Hippocampal formation (tissue), 2 donors: ENCODE measurements at places on chromosomes 1 and 21.

GRCh38 chr1:91383456-91383855 lies 21.2 kb downstream of the HFM1 start:
- no peak for DNase-seq

DNA sequence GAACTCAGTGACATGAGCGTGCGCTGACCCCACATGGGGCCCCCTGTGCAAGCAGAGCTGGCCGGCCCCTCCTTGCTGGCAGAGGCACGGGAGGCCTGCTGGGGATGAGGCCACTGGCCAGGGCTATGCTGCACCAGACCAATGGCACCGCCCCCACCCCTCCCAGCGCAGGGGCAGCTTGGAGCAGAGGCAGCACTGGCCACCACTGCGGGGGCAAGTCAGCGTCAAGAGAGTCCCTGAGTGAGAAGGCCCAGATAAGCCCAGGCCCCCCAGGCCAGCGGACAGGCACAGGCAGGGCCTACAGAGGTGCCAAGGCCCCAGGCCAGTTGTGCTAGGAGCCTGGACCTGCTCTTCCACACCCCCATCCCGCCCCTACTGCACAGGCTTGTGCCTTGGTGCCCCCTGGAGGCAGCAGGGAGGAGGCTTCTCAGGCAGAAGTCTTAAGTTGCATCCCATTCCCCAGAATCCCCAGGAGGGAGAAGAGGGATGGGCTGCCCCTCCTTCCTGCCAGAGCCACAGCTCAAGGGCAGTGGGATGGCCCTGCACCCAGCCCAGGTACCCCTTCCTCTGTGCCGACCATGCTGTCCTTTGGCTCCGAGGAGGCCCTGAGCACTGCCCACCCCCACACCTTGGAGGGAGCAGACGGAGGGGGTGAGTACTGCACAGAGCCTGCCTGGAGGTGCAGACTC lies 35.8 kb downstream of the EPHX1 start:
- DNase-seq, result peak; percentile 59

DNA sequence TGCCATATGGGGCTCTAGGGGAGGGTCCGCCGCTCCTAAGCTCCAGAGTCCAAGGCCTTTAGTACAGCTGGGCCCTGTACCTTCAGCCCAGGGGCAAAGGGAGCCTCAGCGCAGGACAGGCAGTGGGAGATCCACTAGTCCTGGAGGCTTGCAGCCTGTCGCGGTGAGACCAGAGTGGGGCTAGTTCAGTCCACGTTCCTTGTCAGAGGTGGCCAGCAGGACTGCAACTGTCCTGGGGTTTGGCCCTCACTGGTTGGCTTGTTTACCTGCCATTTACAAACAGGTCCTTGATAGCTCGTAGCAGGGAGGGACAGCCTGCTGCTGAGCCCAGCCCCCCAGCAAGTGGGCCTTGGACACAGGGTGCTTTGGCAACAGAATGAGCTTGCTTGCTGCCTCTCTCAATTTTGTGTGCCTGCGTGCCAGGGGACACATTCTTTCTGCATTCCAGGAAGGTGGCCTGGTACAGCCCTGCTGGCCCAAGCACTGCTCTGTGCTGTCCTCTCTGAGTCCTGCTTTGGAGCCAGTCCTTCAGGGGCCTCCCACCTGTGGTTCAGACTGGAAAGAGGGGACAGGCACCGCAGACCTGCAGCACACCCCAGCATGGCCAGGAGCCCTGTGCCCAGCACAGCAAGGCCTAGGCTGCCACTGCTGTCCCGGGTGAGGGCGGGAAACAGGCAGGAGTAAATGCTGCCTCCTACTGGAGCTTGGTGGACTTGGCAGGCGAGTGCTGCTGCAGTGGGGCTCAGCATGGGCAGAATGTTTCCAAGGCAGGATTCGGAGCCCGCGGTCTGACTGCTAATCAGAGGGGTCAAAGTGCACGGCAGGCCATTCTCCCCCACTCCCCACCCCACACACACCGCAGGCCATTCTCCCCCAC lies 15.2 kb downstream of the H6PD start:
- no peak for DNase-seq

GRCh38 chr1:213666922-213667321 lies 320.9 kb upstream of the PROX1 start:
- no peak for DNase-seq

DNA sequence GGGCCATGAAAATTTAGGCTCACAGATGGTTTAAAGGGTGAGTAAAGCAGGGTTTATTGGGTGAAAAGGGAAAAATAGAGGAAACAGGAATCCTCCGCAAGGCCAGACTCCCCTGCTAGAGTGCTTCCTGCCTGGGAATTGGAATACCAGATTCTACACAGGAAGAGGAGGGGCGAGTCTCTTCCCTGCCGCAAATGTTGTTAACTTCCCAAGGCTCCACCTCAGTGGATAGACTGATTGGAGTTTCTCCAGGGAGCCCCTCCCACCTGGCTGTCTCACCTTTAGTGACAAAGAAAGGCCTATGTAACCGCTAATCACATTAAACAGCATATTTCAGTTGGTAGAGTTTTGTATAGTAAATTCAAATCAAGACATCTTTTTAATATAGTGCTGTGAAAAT lies 1450.1 kb downstream of the KCNT2 start:
- DNase-seq, result no peak

DNA sequence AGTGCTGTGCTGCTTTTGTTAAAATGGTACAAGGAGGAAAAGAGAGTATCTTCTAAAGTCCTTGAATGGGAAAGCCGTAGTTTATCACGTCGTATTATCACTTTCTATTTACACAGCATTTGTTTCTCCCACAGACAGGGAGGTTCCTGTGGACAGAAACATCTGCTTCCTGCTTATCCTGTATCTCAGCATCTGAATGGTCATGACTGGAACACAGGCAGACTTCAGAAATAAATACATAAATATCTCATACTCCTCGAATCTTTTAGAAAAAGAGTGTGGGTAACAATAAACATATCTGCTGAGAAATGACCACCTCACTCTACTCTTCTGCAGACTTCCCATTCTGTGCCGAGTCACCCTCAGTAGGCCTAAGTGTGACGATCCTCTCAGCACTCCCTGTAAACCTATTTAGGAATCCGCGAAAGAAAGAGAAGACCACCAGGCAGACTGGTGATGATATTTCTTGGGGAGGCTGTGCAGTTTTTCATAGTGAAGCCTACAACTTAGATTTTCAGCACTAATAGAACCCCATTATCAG lies 393.5 kb downstream of the SMYD3 start:
- DNase-seq, result no peak

GRCh38 chr1:66916320-66916719 lies 8.3 kb downstream of the DNAI4 start:
- no peak for DNase-seq

DNA sequence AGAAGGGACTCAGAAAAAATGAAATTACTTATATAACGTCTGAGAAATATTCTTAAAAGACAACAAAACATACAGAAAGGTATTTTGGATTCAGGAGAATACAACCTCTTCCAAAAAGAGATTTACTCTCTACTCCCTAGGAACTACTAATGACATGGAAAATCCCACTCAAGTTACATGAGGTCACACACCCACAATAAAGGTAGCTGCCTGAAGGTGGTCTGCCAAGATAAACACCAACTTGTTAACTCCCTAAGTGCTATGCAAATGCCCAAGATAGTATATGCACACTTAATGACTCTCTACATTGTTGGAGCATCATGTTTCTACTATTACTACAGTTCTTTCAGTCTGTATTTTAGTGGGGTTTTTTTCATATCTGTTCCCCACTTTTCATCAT lies 26.5 kb downstream of the RERE start:
- no peak for DNase-seq

DNA sequence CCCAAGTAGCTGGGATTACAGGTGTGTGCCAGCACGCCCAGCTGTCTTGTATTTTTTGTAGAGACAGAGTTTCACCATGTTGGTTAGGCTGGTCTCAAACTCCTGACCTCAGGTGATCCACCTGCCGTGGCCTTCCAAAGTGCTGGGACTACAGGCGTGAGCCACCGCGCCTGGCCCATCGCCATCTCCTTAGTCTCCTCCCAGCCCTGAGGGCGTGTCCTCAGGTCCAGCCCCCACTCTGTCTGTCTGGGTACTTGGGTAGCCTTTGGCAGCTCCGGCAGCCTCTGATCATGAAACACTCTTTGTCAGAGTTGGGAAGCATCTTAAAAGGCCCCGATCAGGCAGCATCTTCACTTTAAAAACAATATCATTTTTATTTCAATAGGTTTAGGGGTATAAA lies 90.3 kb upstream of the DISP3 start:
- no peak for DNase-seq

DNA sequence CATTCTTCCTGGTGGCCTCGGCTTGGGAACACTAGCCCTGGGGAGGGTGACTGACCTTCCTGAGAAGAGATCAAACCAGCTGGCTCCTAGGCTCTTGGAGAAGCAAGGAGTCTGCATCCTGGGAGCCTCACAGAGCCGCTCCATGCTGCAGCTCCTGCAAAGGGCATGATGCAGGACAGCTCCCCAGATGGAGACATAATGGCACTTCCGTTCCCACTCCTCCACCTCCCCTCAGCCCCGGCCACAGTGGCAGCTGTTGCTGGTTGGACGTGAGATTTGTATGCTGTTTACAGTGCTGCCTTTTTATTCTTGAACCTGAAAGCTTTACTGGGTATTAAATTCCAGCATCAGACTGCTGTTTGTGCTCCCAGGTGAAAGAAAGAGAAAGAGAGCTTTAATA lies 83.7 kb upstream of the CTTNBP2NL start:
- DNase-seq, result no peak

- no peak for DNase-seq
Measured at GRCh38 chr1:224615861-224616755, at the start of gene CNIH3. Gene CNIH3 (plus strand): TSS chr1:224616317. CDS start chr1:224617175, 858 bp downstream.

GRCh38 chr21:43850728-43851295 lies 14.2 kb upstream of the AGPAT3 start:
- DNase-seq, result no peak

DNA sequence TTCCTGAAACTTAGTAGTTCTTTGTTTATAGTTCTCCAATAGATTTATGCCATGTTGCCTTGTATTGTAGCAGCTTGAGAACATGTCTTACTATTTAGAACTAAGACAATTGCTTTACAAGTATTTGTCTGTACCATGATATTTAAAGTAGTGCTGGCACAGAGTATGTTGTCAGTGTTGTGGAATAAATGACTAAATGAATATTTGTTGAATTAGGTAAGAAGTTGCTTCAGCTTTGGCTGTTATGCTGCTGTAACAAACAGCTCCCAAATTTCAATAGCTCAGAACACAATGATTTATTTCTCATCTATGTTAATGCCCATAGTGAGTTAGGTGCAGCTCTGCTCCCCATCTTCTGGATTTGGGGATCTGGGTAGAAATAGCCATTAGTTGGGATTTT lies 90.2 kb upstream of the VCAM1 start:
- DNase-seq, result no peak

GRCh38 chr21:37484535-37485474 lies 118.2 kb downstream of the DYRK1A start:
- DNase-seq, result no peak

DNA sequence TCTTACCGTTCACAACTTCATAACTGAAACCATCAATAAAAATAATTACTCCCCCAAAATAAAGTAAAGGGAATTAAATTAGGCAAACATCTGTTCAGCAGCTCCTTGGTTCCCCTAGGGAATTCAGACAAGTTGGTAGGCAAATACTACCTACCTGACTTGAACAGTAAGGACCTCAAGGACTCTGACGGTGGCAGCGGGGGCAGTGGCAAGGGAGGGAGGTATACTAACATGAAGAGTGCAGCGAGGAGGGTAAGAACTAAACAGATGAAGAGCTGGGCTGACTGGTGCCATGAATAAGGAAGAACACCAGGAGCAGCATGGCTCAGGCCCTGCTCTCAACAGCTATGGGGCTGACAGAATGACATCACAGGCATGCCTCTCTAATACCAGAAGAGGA lies 33.1 kb downstream of the MTOR start:
- DNase-seq, result no peak

DNA sequence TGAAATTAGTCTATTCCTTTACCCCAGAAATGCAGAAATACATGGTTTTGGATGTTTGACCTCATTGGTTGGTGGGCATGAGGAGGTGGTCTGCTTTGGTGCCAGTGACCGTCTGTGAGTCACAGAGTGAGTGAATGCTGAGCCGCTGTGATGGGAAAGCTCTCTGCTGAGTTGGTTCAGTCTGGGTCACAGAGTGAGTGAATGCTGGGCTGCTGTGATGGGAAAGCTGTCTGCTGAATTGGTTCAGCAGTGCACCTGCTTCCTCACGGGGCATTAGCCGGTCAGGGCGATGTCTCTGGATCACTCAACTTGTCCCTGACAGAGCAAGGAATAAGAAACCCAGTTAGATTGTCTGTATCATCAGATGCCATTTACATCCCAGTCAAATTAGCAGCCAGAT lies 40.8 kb downstream of the ADARB1 start:
- no peak for DNase-seq

DNA sequence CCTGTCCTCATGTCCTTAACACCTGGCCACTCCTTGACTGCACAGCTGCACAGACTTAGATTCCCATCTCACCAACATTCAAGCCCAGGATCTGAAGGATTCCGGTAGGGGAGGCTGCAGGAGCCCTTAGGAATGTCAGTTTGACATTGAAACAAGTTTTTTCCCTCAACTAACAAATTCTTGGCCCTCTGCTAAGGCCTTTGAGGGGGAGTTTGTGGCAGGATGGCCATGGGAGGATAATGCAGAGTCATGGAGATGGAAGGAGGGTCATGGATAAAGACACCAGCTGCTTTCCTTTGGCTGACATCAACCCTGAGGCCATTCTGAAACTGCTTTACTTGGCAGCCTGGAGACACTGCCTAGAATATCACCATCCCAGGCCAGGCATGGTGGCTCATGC lies 63.4 kb upstream of the PPP2R5A start:
- DNase-seq, result no peak

DNA sequence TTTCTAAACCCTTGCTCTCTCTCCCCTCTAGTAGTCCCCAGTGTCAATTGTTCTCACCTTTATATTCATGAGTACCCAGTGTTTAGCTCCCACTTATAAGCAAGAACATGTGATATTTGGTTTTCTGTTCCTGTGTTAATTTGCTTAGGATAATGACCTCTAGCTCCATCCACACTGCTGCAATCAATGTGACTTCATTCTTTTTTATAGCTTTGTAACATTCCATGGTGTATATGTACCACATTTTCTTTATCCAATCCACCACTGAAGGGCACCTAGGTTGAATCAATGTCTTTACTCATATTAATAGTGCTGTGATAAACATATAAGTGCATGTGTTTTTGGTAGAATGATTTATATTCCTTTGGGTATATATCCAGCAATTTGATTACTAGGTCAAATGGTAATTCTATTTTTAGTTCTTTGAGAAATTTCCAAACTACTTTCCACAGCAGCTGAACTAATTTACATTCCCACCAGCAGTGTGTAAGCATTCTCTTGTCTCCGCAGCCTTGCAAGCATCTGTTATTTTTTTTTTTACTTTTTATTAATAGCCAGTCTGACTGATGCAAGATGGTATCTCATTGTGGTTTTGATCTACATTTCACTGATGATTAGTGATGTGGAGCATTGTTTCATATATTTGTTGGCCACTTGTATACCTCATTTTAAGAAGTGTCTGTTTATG lies 277.8 kb downstream of the LTN1 start:
- no peak for DNase-seq

GRCh38 chr1:39205102-39205780 lies 746 bp downstream of the MACF1 start:
- no peak for DNase-seq

- no peak for DNase-seq
Measured at GRCh38 chr1:215878843-215879242, 311.7 kb downstream of the KCTD3 start.
